Stimulated activated CD4-positive, alpha-beta T cell treated with anti-CD3 and anti-CD28 coated beads, Interleukin-1b, Interleukin-23, amount 100 ng/mL, for 1 hour (primary cell): ENCODE measurements at places on chromosomes 2 and 18.
A peak's percentile ranks its signal among the peaks of the same experiment; 100 is the strongest.

DNA sequence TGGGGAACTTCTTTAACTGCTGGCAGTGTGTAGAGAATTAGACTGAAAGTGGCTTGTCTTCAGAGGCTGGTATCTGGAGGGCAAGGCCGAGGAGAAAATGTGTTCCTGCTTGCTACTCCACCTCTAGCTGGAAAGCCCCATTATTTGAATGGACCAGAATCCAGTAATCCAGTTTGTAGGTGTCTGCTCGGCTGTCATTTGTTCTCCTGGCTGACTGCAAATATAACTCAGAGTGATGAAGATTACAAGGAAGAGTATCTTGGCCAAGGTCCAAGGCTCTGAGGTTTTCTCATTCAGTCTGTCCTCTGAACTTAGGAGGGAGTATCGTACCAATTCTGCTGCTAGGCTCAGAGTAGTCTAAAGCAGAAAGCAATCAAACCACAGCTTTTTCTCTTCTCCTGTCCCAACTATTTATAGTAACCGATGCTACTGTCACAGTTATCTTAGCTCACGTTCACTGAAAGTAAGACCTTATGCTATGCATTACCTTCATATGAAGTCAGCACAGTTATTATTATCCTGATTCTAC is 228.6 kb downstream of the SETBP1 start:
- DNase-seq: no peak

GRCh38 chr2:176085861-176086771 is 2.4 kb upstream of the EVX2 start:
- DNase-seq: no peak

DNA sequence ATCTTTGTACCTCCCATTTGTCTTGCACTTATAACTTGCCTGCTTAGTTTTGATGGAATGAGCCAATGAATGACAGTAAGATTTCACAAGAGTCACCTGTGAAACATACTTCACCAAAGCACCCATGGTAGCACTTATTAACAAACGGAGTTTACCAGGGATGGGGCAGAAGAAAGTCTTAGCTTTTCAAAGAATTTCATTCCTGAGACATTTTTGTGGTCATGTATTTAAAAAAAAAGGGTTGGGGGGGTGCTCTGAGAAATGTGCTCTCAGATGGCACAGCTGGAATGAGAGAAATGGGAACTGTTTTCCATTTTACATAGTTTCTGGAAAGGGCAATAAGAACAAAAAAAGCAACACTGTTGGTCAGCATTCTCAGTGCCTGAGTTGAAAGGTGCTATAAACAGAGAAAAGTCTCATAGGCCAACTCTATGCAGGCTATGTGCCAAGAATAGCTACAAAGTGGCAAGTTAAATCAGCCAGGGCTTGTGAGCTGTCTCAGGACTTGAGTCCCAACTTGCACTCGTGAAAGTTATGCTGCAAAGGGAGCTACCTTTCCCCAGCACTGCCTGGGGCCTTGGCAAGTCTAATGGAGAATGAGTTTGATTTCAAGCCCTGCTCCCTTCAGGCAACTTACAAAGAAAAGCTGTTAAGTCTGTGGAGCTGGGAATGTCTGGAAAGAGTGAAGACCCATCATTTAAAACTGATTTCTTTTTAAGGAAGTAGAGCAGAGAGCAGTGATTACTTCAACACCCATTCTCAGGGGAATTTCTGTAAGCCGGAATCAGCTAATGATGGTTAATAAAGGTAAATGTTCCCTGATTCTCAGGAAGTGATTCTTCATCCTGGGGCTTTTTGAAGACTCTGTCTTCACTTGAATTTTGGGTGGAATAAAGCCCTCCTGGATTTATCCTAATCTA is 170.6 kb downstream of the SLC8A1 start:
- no peak for DNase-seq

GRCh38 chr2:27217173-27218121 is at the start of gene CAD:
TSS of gene CAD (plus strand) at chr2:27217369. CDS start at chr2:27217552, 183 bp downstream.
- DNase-seq: peak; percentile 56

DNA sequence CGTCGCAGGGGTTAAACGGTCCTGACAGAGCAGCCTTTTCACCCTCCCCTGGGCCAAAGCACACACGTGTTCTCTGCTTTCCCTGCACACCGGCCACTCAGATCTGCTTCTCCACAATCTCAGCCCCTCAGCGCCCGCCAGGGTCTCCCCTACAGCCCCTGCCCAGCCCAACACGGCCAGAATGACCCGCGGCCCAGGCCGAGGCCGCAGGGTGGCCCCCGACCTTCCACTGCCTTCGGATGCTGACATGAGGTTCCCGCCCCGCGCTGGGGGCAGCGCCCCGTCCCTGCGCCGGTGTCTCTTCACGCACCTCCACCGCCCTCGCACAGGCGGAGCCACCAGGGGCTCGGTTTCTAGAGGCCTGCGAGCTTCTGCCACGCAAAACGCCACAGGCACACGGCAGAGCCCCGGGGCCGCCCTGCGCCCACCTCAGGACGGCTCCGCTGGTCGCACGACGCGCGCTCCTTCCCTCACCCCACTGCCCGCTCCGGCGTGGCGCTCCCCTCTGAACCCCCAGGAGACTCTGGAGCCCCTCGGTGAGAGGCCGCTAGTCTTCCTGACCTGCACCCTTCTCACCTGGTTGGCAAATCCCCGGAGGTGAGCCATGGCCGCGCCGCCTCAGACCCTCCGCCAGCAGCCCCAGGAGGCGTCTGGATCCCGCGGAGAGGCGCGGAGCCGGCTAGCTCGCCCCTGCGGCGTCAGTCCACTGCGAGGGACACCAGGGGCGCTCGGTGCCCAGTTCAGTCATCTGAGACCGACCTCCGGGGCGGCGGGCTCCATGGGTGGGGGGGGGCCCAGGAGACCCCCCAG is 749 bp downstream of the STK25 start:
- DNase-seq: peak; percentile 8

- no peak for DNase-seq
Measured at GRCh38 chr2:172811027-172811426, 75.4 kb downstream of the RAPGEF4 start.

DNA sequence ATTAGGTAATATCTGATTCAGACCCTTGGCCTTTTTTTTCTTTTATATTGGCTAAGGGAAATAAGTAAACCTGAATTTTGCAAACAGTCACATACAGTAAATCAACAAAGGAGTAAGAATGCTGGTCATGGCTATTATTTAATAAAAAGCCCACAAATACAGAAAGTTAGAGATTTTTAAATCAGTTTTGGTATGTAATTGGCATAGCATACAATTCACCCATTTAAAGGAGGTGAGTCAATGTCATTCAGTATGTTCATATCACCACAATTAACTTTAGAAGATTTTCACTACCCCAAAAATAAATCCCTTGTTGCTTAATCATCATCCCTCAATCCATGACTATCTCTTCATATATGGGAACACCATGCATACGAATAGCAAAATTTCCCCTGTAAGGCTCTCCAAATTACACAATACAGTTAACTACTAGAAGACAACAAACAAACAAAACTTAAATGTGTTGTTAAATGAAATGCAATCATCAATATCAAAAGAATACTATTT is 45.9 kb upstream of the NYAP2 start:
- DNase-seq: no peak

- no peak for DNase-seq
Measured at GRCh38 chr2:47039489-47039870, 115.6 kb downstream of the STPG4 start.

- no peak for DNase-seq
Measured at GRCh38 chr2:118650327-118650726, 197.1 kb downstream of the EN1 start.

DNA sequence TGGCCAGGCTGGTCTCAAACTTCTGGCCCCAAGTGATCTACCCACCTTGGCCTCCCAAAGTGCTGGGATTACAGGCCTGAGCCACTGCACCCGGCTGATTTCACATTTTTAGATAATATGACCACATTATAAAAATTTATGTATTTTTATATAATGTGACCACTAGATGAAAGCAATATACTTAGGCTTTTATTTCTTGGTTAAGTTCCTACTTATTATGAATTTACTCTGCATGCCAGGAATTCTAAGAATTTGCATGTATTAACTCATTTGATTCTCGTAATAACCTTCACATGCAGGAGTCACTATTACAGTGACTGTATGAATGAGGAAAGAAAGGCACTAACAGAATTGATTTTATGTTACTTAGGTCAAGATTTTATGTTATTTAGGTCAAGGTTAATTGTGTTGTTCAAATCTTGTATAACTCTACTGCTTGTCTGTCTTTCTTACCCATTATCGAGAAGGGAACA is 25.6 kb upstream of the CASP8 start:
- DNase-seq: no peak

- no peak for DNase-seq
Measured at GRCh38 chr2:228653884-228654283, 472.4 kb upstream of the SPHKAP start.

GRCh38 chr2:11738589-11739436 is 7.6 kb upstream of the LPIN1 start:
- no peak for DNase-seq

- no peak for DNase-seq
Measured at GRCh38 chr18:32112826-32113225, 21.2 kb downstream of the RNF138 start.

GRCh38 chr2:80102026-80102425 is 202.5 kb downstream of the LRRTM1 start:
- no peak for DNase-seq

DNA sequence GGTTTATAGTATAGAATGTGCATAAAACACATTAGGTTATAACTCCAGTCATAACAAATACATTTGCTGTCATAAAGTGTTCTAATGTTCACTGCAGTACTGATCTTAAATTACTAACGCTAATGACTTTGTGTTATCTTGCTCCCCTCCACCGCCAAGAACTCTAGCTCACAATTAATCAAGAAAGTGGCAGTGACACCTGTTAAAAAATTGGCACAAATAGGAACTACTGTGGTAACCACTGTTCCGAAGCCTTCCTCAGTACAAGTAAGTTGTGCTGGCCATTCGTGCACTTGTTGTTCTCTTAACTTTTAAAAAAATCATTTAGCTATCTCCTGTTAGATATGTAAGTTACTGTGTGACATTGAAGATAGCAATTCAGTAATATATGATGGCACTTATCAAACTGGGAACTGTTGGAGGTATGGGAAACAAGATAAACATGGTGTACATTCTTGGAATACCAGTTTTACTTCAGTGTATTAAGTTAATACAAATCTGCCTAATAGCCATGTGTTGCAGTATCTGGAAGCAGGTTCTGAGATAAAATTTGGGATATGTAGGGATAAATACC is 41.2 kb downstream of the TAF4B start:
- DNase-seq: no peak

DNA sequence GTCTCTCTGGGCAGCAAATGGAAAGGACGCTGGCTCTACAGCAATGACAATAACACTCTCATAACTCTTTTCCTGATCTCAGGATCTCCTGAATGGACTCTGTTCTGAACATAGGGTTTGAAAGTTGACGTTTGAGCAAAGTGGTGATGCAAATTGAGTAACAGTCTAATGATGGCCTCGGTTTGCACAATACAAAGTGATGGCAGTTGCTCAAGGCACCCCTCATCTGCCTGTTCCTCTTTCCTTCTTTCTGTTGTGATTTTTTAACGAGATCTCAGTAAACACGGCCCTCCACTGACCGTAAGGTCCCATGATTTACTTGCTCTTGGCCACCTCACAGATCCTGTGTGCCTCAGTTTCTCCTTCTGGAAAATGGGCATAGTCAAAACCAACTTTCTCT is 303.6 kb downstream of the SLC8A1 start:
- no peak for DNase-seq

DNA sequence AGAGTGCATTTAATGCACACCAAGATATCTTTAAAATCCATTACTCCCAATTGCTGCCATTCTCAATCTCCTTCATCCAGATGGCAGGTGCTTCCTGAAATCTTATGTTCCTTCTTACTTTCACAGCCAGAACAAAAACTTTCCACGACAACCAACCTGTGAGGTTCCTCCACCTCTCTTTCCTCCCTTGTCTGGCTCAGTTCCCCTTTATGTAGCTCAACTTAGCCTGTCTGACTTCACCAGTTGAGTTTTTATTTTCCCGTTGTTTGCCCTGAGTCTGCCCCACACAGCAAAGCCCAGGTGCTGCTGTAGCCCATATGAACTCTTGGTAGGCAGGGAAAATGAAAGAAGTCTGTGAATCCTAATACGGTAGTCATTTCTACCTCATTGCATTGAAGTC is 112.5 kb downstream of the MREG start:
- no peak for DNase-seq

- DNase-seq: no peak
Measured at GRCh38 chr2:156907806-156908205, 349.7 kb upstream of the GALNT5 start.

GRCh38 chr18:65257149-65257548 is 493.7 kb upstream of the CDH7 start:
- DNase-seq: no peak

DNA sequence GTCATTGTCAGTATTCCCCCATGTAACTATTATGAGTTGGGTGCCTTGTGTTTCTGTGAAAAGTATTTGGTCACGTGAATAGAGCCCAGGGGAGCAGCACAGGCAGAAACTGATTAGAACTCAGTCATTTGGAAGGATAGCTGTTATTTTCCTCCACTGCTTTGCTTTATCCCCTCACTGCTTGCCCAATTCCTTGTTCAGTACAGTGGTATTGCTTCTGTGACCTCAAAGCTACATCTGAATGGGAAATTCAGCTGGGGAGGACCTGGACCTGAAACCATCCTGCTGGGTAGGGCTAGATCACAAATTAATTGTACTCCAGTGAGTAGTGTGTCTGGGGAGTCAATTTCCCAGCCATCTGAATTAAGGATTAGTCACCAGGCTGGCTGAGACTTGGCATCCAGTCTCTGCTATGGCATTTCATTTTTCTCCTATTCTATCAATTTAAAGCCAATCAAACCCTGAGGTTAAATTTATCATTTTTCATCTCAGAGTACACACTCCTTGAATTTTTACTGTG is 1231.6 kb upstream of the GYPC start:
- no peak for DNase-seq
